Central memory CD8-positive, alpha-beta T cell (primary cell): ENCODE measurements at places on chromosomes 1 and 21.

DNA sequence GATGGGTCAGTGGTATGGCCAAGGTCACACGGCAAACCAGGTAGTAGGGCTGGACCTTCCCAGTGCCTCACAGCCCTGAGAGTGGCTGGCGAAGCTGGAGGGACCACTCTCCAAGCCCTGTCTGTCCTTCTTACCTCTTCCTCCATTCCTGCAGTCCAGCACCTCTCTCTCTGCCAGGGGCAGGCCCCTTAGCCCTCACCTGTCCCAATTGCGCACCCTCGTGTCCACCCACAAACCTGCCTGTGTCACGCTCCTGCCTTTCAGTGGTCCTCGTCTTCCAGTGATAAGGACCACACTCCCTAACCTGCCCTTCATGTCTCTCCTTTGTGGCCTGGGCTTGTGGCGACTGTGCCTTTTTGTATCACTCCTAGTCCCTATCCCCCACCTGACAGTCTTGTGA is 3.4 kb downstream of the PODN start:
- H3K4me1 ChIP-seq: peaks cover 5% of the 10 kb centered on the region
- H3K27ac ChIP-seq: no peak overlapping the region
- peaks cover 30% of the 10 kb centered on the region for H3K27me3 ChIP-seq

GRCh38 chr1:158147869-158148268 is 32.8 kb upstream of the CD1D start:
- H3K27ac ChIP-seq: no peak overlapping the region
- no peak overlapping the region for H3K4me3 ChIP-seq
- H3K4me1 ChIP-seq: peaks cover 30% of the 10 kb centered on the region
- H3K36me3 ChIP-seq: peaks cover 7% of the 10 kb centered on the region

DNA sequence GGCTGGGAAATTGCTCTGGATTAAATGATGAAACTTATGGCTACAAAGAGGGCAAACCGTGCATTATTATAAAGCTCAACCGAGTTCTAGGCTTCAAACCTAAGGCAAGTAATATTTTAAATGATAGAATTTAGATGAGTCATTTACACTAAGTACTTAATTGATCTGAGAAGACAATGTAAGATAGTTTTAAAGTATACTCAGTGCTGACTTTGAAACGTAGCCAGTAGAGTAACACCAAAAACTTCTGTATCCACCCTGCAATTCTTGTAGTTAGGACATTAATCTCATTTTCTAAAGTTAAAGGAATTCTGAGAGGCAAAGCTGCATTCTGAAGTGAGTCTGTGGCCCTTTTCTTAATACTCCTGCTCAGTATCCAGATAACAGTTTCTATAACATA is 20.8 kb downstream of the ATP1B1 start:
- no peak for DNase-seq
- no peak overlapping the region for H3K27ac ChIP-seq
- no peaks in the 10 kb centered on the region for H3K27me3 ChIP-seq
- H3K4me1 ChIP-seq: no peaks in the 10 kb centered on the region
- no peak overlapping the region for H3K4me3 ChIP-seq

DNA sequence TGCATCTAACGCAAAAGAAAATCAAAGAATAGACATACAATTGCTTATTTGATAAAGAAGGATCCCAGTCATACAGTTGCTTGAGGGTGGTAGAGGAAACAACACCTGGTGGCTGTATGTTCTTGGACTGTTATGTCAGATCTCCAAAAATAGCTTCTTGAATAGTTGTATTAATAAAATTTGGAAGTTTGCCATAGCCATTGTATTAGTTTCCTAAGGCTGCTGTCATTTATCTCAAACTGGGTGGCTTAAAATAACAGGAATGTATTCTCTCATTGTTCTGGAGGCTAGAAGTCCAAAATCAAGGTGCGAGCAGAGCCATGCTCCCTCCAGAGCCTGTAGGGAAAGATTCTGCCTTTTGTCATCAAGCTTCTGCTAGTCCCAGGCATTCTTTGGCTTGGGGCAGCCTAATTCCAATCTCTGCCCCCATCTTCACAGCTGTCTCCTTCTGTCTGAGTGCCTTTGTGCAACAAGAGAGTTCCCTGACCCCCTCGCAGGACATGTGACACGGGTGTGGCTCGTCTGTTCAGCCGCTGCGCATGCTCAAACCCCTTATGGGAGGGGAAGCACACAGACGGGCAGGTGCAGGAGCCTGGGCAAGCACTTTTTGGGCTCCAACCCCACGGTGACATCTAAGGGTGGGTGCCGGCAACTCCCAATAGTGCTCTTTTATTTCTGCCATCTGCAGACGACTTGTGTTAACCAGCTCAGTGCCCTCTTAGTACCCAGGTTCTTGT is 21.7 kb upstream of the GRIK1 start:
- H3K27ac ChIP-seq: no peak overlapping the region
- H3K27me3 ChIP-seq: no peaks in the 10 kb centered on the region
- H3K36me3 ChIP-seq: no peaks in the 10 kb centered on the region

GRCh38 chr1:86296305-86297205 is 99.6 kb downstream of the ODF2L start:
- H3K4me1 ChIP-seq: no peaks in the 10 kb centered on the region
- no peaks in the 10 kb centered on the region for H3K36me3 ChIP-seq
- H3K27me3 ChIP-seq: no peaks in the 10 kb centered on the region
- no peak overlapping the region for H3K4me3 ChIP-seq
- H3K27ac ChIP-seq: no peak overlapping the region
- DNase-seq: no peak

GRCh38 chr21:46621457-46622182 is 13.9 kb upstream of the PRMT2 start:
- H3K4me3 ChIP-seq: peak overlapping the region; percentile 59
- H3K4me1 ChIP-seq: peaks cover 48% of the 10 kb centered on the region
- DNase-seq: no peak
- peak overlapping the region; percentile 95 for H3K27ac ChIP-seq
- H3K27me3 ChIP-seq: no peaks in the 10 kb centered on the region
